ENCODE measurements at places on chromosomes 16 and 17.

- DNase-seq = no peak
Observed at GRCh38 chr17:62805234-62805633, 2.9 kb downstream of the MARCHF10 start.

GRCh38 chr17:31596382-31597323, 205.2 kb downstream of the RAB11FIP4 start:
- no peak for DNase-seq

GRCh38 chr17:66814026-66814425, 20.9 kb upstream of the CACNG5 start:
- no peak for DNase-seq

DNA sequence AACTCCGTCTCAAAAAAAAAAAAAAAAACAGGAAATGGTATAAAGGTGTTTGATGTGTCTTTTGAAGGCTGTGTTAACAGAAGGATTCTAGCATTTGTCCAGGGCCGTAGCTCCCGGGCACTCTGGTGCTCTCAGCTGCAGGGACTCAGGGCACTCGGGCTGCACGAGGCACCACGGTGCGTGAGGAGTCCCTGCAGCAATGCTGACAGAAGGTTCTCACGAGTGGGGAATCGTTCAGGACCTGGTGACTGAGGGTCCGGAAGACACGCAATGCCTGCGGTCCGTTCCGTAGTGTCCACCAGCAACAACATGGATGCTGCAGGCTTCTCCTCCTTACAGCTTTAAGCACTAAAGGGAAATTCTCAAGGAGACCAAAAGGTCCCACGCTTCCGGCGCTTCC, 12.6 kb upstream of the FAAP100 start:
- no peak for DNase-seq

- DNase-seq = no peak
Observed at GRCh38 chr17:44960691-44961090, 7.4 kb downstream of the C1QL1 start.

DNA sequence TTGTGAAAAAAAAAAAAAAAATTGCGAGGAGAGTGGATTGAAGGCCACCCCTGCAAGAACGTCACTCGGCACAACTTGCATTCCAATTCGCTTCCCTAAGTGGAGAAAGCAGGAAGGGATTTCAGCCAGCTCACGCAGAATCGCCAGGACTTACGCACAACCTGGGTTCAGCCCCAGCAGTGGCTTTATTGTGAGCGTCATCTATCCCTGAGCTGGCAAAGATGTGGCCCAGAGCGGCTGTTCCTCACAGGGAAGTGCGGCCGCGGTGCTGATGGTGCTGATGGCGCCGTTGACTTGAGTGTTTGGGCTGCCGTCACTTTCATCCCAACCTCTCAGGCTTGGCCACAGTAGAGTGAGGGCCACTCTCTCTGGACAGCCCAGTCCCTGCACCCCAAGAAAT, 197.6 kb downstream of the NTN1 start:
- DNase-seq = no peak

DNA sequence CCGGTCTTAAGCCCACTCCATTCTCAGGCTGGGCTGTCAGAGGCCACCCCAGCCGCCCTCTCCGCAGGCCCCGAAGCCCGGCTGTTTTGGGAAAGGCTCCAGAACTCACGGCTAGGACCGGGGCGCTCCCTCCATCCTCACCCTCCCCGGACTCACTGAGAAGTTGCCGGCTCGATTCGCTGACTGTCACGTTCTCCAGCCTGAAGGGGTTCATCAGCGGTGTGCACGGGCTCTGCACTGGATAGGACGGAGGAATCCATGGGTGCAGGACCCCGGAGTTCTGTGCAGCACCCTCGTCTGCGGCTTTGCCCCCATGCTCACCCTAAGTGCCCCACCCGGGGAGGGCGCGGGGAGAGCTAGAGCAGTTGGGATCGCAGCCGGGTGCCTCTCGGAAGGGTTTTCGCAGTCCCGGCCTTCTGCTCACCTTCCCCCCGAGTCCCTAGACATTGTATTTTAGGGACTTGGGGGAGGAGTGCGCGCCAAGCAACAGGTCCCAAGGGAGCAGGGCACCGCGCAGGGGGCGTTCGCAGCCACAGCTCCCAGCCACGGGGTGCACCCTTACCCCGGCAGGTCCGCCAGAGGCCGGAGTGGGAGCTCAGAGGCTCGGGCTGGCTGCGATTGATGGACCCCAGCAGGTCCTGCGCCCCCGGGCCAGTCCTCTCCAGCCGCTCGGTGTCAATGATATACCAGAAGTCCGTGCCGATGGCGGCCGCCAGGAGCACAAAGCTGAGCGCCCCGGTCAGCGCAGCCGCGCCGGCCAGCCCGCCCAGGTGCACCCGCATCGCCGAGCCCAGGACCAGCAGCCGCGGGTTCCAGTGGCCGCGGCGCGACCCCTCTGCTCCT, 1.0 kb downstream of the TMEM114 start:
- DNase-seq = no peak

GRCh38 chr16:12421688-12422087, 382.0 kb downstream of the CPPED1 start:
- DNase-seq = no peak

GRCh38 chr16:82041542-82041941, 6.5 kb downstream of the HSD17B2 start:
- DNase-seq = no peak
